ENCODE measurements at places on chromosomes 6 and 20. TPM values are rescaled to one million over a fixed set of nuclear protein-coding genes. Genes with fewer than 3 reads are reported as not detected.
A peak's percentile ranks its signal among the peaks of the same experiment; 100 is the strongest.

GRCh38 chr6:82766476-82766875 lies 299.2 kb downstream of the UBE3D start:
- H3K36me3 ChIP-seq: no peaks in the 10 kb centered on the region
- H3K4me3 ChIP-seq: no peak overlapping the region
- H3K27me3 ChIP-seq: no peaks in the 10 kb centered on the region
- H3K27ac ChIP-seq: no peak overlapping the region

DNA sequence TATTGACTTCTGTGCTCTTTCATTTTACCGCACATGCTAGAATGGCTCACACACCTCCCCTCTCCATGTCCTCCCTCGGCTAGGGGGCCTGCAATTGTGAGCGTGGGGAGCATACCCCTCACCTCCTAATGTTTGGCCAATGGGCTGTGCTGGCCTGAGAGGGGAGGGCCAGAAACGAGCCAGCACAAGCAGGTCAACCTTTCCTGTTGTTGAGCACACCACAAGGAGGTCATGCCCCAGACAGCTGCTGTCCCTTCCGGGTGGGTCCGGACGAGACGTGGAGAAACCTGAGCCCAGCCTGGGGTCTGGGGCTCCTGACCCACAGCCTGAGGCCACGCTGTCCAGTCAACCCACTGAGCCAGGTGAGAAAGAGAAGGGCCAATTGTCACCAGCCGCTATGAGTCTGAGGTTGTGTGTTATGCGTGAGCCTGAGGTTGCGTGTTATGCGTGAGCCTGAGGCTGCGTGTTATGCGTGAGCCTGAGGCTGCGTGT lies 77.4 kb downstream of the TTLL2 start:
- no peaks in the 10 kb centered on the region for H3K27me3 ChIP-seq
- H3K4me3 ChIP-seq: no peak overlapping the region
- no peaks in the 10 kb centered on the region for H3K36me3 ChIP-seq

- peak; percentile 52 for DNase-seq
- H3K36me3 ChIP-seq: no peaks in the 10 kb centered on the region
- H3K27ac ChIP-seq: no peak overlapping the region
- no peaks in the 10 kb centered on the region for H3K4me1 ChIP-seq
- no peak overlapping the region for H3K4me3 ChIP-seq
- no peaks in the 10 kb centered on the region for H3K27me3 ChIP-seq
Measured at GRCh38 chr20:37395921-37396415, 50.0 kb downstream of the SRC start.

- no peak overlapping the region for H3K27ac ChIP-seq
- H3K4me1 ChIP-seq: no peaks in the 10 kb centered on the region
- H3K27me3 ChIP-seq: no peaks in the 10 kb centered on the region
- no peaks in the 10 kb centered on the region for H3K36me3 ChIP-seq
- H3K4me3 ChIP-seq: no peak overlapping the region
- no peak for DNase-seq
Measured at GRCh38 chr6:155444952-155445903, 10.4 kb downstream of the NOX3 start.

- no peak overlapping the region for H3K4me3 ChIP-seq
- no peak overlapping the region for H3K27ac ChIP-seq
Measured at GRCh38 chr6:42295677-42296076, 78.0 kb upstream of the MRPS10 start.

GRCh38 chr6:145309842-145310535 lies 425.3 kb downstream of the EPM2A start:
- no peaks in the 10 kb centered on the region for H3K27me3 ChIP-seq
- no peaks in the 10 kb centered on the region for H3K36me3 ChIP-seq
- no peak overlapping the region for H3K27ac ChIP-seq
- DNase-seq: no peak

- no peak overlapping the region for H3K27ac ChIP-seq
- H3K36me3 ChIP-seq: no peaks in the 10 kb centered on the region
- no peak for DNase-seq
Measured at GRCh38 chr6:134539865-134540323, 222.0 kb upstream of the SGK1 start.

DNA sequence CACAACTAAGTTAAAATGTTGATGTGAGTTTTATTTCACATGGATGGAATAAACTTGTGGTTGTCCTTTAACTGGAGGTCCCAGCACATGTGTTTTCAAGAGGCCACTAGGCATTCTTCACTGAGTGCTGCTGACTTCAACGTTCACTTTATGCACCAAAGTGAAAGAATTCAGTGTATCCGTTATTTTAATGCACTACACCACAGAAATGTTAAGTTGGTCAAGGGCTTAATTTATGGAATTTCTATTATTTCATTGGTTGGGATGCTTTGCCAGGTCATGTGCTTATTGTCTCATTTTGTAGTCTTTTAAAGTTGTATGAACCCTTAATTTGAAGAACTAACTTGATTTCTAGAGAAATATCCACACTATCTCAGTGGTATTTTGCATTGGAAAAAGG lies 106.4 kb downstream of the PPP1R14C start:
- no peaks in the 10 kb centered on the region for H3K27me3 ChIP-seq
- H3K36me3 ChIP-seq: no peaks in the 10 kb centered on the region
- H3K27ac ChIP-seq: no peak overlapping the region
- no peak for DNase-seq
- H3K4me1 ChIP-seq: no peaks in the 10 kb centered on the region

GRCh38 chr6:124371974-124372475 lies 568.4 kb downstream of the NKAIN2 start:
- no peak for DNase-seq
- peaks cover 3% of the 10 kb centered on the region for H3K4me1 ChIP-seq
- H3K36me3 ChIP-seq: no peaks in the 10 kb centered on the region
- no peak overlapping the region for H3K4me3 ChIP-seq

GRCh38 chr6:54632984-54633565 lies 213.5 kb upstream of the FAM83B start:
- H3K4me3 ChIP-seq: peak overlapping the region; percentile 6
- H3K27me3 ChIP-seq: no peaks in the 10 kb centered on the region
- H3K4me1 ChIP-seq: no peaks in the 10 kb centered on the region
- no peak overlapping the region for H3K27ac ChIP-seq
- DNase-seq: no peak

- H3K27ac ChIP-seq: no peak overlapping the region
- peak; percentile 36 for DNase-seq
- peak overlapping the region; percentile 15 for H3K4me3 ChIP-seq
- no peaks in the 10 kb centered on the region for H3K27me3 ChIP-seq
- H3K4me1 ChIP-seq: no peaks in the 10 kb centered on the region
Measured at GRCh38 chr6:72622094-72622940, 453 bp downstream of the KCNQ5 start.

SF3B5 gene
- 183 TPM for total RNA-seq

MUC22 gene
- total RNA-seq: not detected

VSX1 gene
- total RNA-seq: not detected

EYA4 gene
- total RNA-seq: 0.35 TPM
